CD4-positive, alpha-beta T cell treated with Interleukin-12 subunit alpha and Interleukin-12 subunit beta, for 1 hour (primary cell): ENCODE measurements at places on chromosomes 6 and 20.
A peak's percentile ranks its signal among the peaks of the same experiment; 100 is the strongest.

DNA sequence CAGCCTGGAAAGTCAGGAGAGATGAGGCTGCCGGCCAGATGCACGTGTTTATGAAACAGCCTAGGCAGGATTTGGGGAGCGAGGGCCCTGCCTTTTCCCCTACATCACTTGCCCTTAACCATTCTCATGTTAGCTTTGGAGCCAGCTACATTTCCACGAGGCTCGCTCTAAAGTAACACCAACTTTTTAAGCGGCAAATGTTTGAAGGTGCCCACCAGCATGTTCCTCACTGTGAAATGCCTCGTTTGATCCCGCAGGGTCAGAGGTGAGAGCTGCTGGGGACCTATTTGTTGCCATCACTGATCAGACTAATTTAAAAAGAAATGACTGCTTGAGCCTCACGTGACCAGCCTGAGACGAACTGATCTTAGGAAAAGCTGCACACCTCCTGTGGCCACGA, 51.6 kb upstream of the DACT2 start:
- DNase-seq, result no peak

DNA sequence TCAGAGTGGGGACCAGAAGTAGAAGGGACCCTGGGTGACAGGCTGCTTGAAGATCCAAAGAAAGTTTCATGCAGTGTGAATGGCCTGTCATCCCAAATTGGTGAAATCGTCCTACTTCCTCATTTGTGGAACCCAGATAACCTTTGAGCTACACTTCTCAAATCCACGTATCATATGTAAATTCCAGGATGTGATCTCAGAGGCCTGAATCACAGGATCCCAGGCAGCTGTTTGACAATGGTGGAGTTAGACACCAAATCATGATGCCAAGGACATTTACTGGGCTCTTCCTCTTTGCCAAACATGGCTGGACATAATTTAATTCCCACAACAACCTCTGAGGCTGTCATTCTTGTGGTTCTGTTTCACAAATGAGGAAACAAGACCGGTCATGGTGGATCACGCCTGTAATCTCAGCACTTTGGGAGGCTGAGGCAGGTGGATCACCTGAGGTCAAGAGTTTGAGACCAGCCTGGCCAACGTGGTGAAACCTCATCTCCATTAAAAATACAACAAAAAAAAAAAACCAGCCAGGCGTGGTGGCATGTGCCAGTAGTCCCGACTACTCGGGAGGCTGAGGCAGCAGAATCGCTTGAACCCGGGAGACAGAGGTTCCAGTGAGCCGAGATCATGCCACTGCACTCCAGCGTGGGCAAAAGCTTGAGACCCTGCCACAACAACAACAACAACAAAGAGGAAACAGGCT, 39.9 kb upstream of the TTPAL start:
- no peak for DNase-seq

DNA sequence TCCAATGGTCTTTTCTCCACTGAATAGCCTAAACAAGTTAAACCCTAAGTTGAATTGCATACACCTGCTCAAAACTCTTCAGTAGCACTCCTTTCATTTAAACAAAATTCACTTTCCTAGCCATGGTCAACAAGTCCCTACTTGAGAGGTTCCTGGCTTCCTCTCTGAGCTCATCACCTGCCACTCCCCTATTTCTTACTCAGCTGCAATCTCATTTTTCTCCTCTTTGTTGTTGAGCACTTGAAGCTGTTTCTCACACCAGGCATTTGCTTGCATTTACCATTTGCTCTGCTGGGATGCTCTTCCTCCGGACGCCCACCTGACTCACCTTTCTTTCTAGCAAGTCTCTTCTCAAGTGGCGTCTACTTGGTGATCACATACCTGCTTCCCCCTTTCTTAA, 38.5 kb downstream of the EDN1 start:
- no peak for DNase-seq

- DNase-seq, result no peak
Observed at GRCh38 chr20:1505361-1505760, 14.1 kb upstream of the SIRPB2 start.

DNA sequence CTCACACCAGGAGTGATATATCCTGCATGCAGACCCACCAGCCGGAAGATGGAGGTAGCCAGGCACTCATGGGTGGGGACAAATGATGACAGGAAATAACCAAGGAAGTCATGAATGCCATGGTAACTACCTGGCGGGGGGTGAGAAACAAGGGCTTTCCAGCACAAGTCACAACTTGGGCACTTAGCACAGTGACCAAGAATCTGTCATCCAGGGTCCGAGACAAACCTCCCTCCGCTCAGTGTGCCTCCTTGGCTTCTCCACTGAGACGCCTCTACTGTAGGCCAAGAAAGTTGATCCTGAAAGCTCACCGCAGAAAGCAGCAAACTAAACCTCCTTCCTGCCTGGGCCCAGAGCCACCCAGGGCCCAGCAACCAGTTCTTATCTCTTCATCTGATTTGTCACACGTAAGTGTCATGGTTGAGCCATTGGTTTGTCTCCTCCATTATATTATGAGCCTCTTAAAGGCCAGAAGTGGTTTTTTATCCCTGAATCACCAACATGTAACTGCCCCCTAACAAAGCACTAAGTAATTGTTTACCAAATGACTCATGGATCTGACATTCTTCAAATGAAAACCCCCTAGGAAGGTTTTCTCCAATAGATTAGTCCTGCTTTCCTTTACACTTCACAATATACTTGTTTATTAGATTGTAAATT, 84.3 kb upstream of the TAB2 start:
- peak; percentile 75 for DNase-seq

- DNase-seq, result no peak
Observed at GRCh38 chr6:148173548-148173947, 169.1 kb upstream of the SASH1 start.

DNA sequence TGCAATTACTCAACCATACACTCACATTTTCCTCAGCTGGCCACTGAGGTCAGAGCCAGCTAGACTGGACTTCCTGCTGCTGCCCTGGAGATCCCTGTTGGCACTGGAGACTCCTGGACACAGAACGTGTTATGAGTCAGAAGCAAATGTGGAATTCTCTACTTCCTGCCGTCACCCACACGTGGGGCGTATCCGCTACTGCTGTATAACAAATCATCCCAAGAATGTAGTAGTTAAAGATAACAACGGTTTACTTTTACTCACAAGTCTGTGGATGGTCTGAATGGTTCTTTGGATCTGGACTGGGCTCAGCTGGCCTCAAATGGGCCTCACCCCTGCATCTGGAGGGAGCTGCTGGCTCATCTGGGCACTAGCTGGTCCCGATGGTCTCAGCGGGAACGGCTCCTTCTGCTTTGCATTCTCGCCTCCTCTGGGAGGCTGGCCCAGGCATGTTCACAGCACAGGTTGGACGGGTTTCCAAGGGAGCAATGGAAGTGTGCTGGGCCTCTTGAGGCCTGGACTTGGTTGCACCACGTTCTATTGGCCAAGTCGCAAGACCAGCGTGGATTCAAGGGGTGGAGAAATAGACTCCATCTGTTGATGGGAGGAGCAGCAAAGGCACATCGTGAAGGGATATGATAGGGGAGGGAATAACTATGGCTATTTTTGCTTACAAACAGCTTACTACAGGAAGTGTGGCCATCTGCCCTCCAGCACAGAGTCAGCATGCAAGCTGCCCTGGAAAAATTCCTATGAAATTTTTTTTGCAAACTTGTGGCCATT, 118.5 kb downstream of the SNX5 start:
- DNase-seq, result no peak

DNA sequence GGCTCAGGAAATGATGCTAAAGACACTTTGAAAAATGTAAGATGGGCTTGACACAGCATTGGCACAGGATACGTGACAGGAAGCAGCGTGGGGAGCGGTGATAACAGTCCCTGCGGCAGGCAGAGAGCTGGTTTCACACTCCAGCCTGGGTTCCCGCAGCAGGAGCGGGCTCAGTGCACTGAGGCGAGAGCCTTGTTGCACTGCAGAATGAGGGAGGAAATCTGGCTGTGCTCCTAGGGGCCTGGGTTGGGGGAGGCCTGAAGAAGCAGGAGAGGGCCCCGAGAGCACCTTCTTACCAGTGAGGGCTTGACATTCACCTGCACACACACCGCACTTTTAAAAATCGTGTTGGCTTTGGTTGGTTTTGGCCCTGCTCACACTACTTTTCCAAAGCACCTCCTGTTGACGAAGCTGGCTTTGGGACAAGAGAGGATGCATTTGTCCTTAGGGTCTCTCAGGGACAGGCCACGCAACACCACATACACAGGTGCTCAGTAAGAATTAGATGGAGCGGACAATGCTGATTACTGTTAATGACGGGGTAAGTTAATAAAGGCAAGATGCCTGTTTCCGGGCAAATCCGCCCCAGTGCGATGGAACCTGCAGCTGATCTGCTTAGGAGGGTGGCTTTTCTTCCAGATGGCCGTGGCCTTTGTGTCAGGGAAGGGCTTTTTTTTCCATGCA, 49.4 kb upstream of the ARMC2 start:
- DNase-seq, result peak; percentile 55

DNA sequence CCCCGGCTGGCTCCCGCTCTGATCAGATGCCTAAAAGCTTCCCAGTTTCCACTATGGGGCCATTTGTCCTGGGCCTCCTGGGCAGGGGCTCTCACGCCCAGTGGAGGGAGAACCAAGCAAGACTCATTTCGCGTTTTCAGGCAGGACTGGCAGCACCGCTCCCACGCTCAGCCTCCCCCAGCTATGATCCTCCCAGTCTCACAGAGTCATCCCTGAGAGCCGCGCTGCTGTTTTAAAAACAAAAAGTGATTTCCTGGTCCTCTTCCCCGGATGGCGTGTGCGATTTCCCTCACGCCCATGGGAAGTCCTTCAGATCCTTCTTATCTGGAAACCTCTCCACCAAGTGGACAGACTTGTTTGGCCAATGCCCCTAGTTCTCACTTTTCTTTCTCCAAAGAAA, at the start of gene ADGRF5:
Gene ADGRF5, minus strand, starts transcription at position 208 of the 400 bp plus-strand sequence. CDS start 15,176 bp downstream, outside the sequence.
- DNase-seq, result no peak

DNA sequence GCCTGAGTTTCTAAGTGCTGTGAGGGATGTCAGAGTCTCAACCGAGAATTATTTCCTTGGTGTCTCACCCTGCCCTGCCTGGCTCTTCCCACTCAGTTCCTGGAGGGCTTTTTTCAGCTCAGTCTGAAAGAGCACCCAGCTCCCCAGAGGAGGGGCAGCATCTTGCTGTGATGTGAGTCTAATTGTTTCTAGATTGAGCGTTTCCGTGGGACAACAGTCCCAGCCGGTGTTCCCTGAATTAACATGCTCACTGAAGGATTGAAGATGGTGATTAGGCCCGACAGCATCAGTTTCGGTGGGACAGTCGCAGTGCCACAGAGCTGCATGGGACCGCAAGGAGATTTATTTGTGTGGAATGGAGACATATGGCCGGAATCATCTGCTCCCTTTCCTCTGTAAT, 587.6 kb downstream of the DHX35 start:
- DNase-seq, result no peak
